SIG-M5 (cell line): ENCODE measurements at places on chromosomes 2 and 18.

- DNase-seq = no peak
These were observed 192.9 kb downstream of the INHBB start for GRCh38 chr2:120538691-120539423.

- no peak for DNase-seq
These were observed 74.6 kb upstream of the GPC1 start for GRCh38 chr2:240360645-240361475.

DNA sequence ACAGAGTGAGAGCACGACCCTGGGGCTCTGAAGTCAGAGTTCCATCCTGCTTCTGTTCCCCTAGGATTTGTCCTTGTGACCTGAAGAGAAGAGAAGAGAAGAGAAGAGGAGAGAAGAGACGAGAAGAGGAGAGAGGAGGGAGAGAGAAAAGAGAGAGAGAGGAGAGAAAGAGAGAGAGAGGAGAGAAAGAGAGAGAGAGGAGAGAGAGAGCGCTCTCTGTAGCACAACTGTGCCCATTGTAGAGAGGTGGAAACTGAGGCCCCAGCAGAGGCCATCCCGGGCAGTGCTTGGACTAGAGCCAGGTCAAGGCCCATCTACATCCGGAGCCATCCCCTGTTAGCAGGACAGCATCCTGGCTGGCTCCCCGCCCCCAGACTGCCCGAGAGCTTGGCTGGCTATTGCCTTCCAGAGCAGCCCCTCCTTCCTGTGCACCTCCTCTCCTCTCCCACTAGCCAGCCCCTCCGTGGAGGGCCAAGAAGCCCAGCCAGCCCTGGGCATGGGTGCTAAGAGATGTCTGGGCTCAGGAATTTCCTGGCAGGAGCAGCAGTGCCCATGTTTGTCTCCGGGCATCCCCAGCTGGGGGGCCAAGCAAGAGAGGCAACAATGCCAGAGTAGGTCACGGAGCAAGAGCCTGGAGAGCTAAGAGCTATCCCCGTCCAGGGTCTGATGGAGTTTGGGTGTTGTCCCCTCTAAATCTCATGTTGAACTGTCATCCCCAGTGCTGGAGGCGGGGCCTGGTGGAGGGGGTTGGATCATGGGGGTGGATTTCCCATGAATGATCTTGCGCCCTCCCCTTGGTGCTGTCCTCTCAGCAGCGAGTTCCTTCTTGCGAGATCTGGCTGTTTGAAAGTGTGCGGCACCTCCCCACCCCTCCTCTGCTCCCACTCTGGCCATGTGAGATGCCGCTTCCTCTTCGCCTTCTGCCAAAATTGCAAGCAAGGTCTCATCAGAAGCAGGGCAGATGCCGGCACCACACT lies 18.2 kb upstream of the GPR55 start:
- no peak for DNase-seq

DNA sequence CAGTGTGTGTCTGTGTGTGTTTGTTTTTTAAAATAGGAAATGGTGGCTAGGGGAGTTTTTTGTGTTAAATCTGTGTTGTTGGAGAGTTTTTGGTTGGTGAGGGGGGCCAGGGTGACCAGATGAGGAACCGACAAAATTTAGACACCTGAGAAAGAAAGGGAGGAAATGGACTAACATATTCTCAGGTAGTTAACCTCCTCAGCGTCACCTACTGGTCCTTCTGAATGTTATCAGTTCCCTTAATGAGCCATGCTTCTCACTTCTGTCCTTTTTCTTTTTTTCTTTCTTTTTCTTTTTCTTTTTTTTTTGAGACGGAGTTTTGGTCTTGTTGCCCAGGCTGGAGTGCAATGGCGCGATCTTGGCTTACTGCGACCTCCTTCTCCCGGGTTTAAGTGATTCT lies 107.0 kb downstream of the FMNL2 start:
- no peak for DNase-seq

DNA sequence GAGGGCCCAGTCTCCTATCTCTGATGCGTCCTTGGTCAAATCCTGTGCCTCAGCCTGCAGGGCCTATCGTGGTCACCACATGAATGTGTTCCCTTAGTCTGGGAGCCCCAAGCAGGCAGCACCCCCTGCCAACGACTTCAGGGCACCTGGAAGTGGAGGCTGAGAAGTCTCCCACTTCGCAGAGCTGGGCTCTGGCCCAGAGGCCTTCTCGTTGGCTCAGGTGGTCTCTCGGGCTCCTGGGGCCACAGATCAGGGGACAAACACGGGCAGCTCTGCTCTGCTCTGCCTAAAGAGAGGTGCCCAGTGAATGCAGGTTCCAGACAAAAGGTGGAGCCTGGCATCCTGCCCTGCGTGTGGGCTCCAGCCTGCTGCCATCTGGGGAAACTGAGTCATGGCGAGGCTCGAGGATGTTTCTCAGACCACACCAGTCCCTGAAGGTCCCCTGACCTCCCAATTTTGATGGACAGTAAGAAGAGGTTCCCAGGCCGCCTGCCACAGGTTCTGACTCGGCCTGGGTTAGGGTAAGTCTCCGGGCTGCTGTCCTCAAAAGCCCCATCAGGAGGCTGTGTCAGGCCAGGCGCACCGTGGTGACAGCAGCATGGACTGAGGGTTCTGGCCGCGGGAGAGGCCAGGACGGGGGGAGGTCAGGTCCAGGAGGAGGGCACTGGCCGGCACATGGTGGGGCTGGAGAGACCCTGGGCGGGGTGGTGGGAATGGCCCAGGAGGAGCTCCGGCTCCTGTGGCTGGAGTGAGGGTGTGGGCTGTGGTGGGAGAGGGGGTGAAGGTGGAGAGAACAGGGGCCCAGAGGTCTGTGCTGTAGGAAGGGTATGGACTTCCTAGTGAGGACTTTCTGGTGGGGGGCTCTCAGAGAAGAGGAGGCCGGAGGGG lies 1.4 kb upstream of the TEKT4 start:
- DNase-seq = no peak

- DNase-seq = no peak
These were observed 28.8 kb downstream of the STEAP3 start for GRCh38 chr2:119252186-119253113.

DNA sequence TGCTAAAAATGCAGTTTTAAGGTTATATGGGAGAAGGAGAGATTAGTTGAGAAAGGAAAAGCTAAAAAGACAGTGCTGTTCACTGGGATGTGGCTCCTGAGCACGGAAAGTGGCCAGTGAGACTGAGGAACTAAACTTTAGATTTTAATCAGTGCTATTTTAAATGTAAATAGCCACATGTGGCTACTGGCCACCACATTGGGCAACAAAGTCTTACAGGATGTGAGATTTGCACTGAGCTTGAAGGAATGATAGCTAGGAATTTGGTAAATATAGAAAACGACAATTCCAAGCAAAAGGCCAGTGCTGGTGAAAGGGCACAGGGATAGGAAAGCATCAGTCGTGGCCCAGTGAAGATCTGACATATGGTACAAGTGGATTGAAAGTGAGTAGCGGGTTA lies 14.1 kb upstream of the SP5 start:
- no peak for DNase-seq

GRCh38 chr2:228987441-228988155 lies 283.5 kb downstream of the PID1 start:
- DNase-seq = no peak

DNA sequence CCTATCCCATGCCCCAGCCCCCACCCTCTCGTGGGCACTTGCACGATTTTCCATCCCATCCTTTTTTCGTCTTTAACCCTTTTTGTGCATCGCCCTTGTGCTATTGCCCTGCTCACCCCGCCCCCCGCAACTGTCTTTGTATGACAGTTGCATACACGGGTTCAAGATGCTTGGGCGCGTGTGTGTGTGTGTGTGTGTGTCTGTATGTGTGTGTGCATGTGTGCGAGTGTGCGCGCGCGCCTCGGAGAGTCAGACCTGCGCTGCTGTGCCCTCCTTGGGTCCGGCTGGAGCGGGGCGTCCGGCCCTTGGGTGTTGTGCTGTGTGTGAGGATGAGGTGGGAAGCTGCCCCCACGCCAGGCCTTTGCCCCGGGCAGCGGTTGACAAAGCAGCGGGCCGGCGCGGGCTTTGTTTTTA lies 230.7 kb downstream of the HAUS1 start:
- DNase-seq = no peak

DNA sequence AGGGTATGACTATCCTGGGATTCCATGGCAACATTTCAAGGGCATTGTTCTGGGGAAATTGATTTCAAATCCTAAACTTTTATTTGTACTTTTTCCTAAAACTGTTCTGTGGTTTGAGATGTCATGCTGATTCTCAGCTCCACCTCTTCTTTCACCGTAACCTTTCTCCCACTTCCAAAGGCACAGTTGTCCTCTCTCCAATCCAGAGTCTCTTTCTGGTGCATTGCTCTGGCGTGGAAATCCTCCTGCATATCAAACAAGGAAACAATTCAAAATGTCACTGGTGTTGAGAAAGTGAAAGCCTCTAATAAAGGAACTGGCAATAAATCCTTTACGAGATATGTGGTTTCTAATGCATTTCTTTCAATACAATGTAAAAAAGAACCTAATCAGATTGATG lies 155.1 kb upstream of the CDH2 start:
- no peak for DNase-seq

GRCh38 chr2:39632876-39633275 lies 32.8 kb upstream of the TMEM178A start:
- no peak for DNase-seq

GRCh38 chr2:143582046-143582747 lies 453.0 kb downstream of the ARHGAP15 start:
- no peak for DNase-seq

GRCh38 chr2:133988316-133988891 lies 265.5 kb upstream of the MGAT5 start:
- no peak for DNase-seq

DNA sequence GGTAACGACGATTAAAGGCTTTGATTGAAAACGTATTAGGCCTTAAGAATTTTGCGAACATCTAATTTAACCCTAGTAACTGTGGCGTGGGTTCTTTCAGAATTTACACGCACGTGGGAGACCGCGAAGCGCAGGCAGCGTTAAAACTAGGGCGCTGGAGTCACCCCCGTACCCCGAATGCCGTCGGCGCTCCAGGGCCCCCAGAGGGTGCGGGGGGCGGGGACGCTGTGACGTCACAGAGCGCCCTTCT lies 673 bp upstream of the SMCHD1 start:
- DNase-seq = no peak

DNA sequence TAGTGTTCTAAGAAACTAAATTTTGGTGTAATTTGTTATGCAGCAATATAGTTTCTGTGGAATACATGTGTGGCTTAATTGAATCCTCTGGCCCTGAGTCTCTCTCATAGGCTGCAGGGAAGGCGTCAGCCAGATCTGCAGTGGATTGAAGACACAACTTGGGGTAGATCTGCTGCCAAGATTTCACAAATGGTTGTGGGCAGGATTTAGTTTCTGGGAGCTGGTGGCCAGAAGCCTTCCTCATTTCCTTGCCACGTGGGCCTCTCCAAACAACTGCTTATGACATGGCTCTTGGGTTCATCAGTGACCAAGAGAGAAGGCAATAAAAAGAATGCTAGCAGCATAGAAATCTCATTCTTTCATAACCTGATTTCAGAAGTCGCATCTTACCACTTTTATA lies 28.2 kb downstream of the CCDC102B start:
- no peak for DNase-seq

DNA sequence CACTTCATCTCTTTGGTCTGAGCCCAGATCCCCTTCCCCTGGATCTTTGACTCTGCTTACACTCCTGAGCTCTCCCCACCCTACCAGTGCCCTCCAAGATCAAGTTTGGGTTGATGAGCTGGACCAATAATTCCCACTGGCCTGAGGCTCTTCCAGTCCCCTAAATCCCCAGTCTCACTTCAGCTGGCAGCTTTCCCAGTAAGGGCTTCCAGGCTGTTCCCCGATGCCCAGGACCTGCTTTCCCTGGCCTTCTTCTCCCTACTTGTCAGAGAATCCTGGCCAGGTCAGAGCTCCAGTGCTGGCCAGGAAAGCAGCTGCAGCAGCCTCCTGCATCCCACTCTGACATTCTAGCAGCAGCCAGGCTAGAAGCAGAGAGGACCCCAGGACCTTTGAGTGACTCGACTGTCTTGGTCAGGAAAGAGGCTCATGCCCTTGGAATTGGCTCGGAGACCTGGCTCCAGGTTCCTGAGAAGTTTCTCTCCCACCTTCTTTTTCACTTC lies 3.5 kb downstream of the WNT6 start:
- no peak for DNase-seq

DNA sequence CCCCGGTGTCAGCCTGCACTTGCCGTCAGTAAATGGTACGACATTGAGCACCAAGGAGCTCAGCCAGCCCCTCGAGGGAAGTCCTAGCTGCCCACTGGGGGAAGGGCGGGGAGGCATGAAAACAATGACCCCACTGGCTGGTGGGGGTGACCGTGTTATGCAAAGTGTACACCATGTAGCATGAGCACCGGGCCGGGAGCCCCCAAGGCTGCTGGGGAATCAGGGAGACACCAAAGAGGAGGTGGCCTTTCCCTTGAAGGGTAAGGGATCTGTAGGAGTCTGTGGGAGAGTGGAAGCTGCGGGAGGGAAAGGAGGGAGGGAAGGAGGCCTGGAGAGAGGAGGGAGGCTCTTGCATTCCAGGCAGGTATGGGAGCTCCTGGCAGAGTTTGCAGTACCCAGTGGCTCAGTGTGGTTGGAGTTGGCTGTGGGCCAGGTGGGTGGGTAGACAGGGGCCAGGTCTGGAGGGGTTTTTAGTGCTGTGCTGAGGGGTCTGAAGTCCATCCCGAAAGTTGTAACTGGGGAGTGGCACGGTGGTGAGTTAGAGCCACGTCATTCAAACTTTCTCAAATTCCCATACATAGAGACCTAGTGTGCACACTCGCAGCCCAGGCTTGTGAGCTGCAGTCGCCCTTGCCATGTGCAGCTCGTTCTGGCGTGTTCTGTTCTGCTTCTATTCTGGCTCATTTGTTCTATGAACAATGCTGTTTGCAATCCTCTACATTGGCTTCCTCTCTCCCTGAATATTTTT lies 22.4 kb downstream of the RRM2 start:
- DNase-seq = no peak

DNA sequence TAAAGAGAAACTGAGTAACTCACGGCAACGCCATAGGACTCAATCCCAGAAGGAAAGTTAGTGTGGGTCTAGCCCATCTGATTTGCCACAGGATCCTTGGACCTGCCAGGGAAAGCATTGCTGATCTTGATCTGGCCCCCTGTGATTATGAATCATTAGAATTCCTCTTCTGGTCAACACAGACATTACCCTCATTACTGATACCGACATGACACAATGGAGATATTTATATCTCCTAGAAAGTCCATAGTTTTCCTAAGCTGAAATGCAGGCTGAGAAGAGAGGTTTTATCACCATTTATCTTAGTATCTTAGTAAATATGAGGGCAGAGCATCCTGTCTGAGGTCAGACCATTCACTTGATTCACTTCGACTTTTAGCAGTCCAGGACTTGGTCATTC lies 75.5 kb upstream of the CCDC68 start:
- no peak for DNase-seq

- no peak for DNase-seq
These were observed 208.0 kb downstream of the SRBD1 start for GRCh38 chr2:45403036-45403435.

DNA sequence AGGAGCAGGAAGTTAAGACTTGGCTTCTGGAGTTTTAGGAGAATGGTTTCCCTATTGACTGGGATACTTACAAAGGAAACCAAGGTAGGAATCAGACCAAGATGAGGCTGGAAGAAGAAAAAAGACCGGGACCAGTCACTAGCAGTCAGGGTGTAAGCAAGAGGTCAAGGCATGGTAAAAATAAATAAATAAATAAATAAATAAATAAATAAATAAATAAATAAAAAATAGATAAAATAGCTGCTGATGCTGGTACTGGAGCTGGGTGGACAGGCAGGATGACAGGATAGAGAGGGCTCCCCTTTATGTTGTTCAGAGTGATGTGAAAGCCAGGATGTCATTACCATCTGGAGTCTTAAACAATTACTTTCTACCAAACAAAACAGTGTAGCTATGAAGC lies 89.9 kb downstream of the MYO5B start:
- no peak for DNase-seq
